BJ (cell line): ENCODE measurements at places on chromosomes 5 and 9. TPM values are rescaled to one million over a fixed set of nuclear protein-coding genes. Genes with fewer than 3 reads are reported as not detected.
A peak's percentile ranks its signal among the peaks of the same experiment; 100 is the strongest.

GRCh38 chr9:38060681-38061080 lies 8.3 kb downstream of the SHB start:
- DNase-seq, result no peak

GRCh38 chr5:23318166-23318565 lies 189.2 kb upstream of the PRDM9 start:
- no peak for DNase-seq

GRCh38 chr9:99274495-99274894 lies 52.4 kb downstream of the SEC61B start:
- no peak for DNase-seq

DNA sequence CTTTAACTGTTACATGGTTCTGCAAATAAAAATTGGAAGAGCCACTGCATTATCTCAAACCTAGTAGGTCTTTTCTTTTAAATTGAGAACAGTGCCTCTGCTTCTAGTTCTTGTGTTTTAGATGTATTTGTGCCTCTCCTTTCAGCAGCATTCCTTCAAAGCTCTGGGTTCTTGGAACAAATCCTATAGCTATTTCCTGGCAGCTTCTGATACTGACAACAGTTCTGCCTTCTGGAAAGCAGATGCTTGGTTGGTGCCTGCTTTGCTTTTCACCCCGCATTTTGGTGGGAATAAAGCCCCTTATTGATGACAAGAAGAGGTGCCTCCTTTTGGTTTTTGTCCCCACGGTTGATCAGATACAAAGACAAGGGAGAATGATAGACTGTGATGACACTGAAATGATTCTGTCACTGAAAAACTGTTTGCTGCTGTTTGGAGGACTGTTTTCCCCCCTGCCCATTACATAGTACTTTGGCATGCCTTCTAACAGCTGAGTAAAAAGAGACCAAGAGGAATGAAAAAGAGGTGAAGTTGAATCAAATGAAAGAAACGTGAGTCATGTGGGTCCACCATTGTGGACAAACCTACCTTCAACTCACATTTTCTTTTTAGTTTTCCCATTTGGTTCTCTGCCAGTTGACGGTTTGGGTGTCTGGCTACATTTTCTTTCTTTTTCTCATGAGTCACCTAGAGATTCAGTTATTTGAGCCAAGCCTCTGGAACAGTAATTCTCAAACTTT lies 5.6 kb downstream of the PTCD2 start:
- peak; percentile 40 for DNase-seq

- DNase-seq, result no peak
These were observed 62.1 kb upstream of the ATG10 start for GRCh38 chr5:81909677-81910076.

- DNase-seq, result no peak
These were observed 46.4 kb downstream of the COX7C start for GRCh38 chr5:86664173-86664572.

- DNase-seq, result no peak
These were observed 455.0 kb downstream of the CTNND2 start for GRCh38 chr5:11449217-11449616.

DNA sequence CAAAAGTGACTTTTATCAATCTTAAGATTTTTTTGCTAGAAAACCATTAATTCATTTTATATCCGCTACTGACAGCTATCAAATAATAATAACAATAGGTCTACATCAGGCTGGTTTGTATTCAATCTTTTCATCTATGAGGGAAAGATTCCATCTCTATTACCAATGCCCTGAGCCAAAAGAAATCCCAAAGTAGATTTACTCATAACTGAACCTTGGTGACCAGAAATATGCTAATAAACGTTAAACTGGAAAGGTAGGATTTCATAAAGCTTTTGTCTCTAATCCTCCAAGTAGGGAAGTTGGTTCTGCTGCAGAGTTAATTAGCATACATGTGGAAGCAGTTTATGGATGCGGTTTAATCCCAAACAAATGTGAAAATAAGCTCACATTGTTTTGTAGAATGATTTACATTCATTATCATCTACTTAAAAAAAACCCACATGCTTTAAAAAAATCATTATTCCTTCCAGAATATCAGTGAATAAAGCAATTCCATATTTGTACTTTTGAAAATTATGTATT lies 715.5 kb downstream of the CETN3 start:
- no peak for DNase-seq

The TMC1 gene
- polyA plus RNA-seq, result 1.2 and 1.3 TPM in 2 replicates

DNA sequence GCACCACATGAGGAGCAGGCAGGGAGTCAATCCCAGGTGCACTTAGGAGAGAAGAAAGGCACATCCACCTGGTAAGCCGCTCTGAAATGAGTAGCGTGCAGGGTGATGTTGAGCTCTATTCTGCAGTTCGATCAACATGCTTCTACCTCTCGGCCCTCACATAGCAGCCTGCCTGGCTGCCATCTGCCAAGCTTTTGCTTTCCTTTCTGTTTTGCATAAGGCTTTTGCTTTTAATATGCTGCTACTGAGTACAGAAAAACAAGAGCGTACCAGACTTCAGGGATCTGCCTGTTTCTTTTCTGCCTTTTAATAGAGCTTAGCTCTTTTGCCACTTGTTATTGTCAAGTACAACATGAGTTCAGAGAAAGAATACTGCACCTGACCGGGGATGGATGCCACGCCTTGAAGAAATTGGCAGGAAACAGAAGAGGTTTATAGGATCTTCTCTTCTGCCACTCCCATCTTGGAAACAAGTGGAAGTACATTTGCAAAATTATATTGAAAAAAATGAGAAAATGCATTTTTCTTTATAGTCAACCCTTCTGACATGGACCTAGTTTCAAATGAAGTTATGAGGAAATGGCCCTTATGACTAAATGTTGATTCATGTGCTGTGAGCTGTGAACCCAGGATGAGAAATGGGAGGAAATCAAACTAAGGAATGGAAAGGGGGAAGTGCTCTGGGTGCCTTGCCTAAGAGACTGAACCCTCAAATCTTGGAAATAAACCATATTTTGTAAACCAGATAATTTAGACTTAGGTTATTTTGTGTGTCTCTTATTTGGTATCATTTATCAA lies 4.0 kb upstream of the FCHO2 start:
- DNase-seq, result peak; percentile 39

GRCh38 chr5:146890731-146891440 lies 12.3 kb upstream of the PPP2R2B start:
- no peak for DNase-seq

- DNase-seq, result no peak
These were observed 10.2 kb downstream of the CMYA5 start for GRCh38 chr5:79699763-79700400.

- DNase-seq, result no peak
These were observed 7.7 kb upstream of the HAVCR2 start for GRCh38 chr5:157116483-157116954.

The UGT3A1 gene
- not detected in 2 replicates for polyA plus RNA-seq

The NUTM2F gene
- polyA plus RNA-seq, result not detected in 2 replicates

The FBN2 gene
- 141 and 157 TPM in 2 replicates for polyA plus RNA-seq

The WASHC1 gene
- polyA plus RNA-seq, result 7.2 and 10.8 TPM in 2 replicates

- DNase-seq, result peak; percentile 4
These were observed 46.1 kb upstream of the CER1 start for GRCh38 chr9:14768405-14769229.

- no peak for DNase-seq
These were observed 104.1 kb downstream of the CD180 start for GRCh38 chr5:67092535-67092934.

- DNase-seq, result no peak
These were observed 672.5 kb upstream of the RORB start for GRCh38 chr9:73824671-73825070.

DNA sequence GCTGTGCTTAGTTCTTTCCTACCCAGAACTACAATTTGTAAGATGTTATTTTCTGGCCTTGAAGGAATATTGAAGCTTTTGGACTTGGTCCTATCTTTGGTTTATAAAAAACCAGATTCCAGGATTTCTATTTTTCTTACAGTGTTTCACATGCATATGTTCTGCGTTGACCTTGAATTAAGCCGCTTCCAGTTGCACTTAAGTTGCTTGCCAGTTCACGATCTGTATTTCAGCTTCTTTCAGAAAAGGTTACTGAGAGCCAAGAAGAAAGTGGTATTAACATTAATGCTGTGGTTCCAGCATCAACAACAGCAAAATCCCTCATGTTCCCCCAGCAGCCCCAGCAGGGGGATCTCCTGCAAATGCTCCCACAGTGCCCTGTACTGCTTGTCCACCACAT lies 156.4 kb upstream of the ADAMTS16 start:
- DNase-seq, result no peak

DNA sequence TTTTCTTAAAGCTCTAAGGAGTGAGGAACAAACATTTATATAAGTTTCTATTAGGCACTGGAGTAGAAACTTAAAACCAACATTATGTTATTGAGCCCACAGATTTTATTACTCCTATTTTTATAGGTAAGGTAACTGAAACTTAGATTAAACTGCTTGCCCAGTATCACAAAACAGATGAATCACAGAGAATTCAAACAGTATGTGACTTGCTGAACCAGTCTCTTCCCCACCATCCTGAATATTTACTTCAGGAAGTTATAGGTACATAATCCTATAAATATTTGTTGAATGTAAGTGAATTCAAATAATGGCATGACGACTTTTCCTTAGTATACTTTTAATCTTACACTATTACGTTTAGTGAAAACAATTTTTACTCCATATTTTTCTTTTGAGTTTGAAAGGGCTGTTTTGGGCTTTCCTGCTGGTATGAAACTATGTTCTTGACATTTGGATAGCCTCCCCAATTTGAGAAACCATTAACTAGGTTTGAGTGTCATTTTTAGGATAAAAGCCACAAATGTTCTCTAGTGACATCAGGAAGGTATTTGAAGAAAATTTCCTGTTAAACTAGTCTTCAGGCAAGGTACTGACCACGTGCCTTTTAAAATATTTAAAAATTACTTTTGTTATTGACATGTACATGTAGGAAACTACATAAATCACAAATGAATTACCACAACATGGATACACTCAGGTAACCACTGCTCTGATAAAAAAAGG lies 39.3 kb downstream of the PRRC1 start:
- no peak for DNase-seq

The FBLL1 gene
- polyA plus RNA-seq, result 0.56 and 0.61 TPM in 2 replicates

DNA sequence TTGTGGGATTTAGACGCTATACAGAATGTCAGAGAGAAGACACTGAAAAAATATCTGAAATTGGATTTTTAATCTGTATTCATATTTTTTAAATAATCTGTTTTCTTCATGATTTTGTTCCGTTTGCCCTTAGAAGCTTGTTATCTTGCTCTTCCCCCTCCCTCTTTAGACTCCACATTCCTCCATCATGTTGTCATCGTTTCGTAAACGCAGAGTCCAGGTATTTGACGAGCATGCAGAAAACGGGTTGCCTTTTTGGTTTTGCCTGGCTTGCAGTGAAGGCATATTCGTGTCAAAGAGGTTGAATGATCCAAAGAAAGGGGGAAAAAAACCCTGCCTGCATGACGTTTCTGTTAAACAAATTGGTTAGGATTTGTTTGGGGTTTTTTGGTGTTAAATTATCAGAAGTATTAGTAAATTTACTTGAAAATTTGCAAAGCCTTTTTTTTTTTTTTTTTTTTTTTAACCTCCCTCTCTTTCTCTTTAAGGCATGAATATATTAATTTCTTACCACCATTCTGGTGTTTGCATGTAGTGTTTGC lies 2.9 kb downstream of the SPTAN1 start:
- DNase-seq, result no peak

DNA sequence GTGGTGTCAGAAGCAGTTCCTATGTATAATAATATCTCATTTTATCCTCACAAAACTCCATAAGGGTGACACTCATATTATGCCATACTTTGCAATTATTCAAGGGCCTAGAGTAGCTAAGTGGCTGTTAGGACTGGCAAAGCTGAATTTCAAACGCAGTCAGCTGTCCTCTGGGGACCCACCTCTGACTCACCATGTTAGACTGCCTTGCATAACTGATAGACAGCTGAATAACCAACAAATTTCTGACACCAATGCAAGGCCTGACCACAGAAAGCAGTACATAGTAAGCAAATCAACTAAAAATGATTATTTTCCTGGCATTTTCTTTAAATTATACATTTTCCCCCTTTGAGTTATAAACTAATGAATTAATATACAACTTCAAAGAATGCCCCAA lies 251.6 kb upstream of the PTGER4 start:
- no peak for DNase-seq

The PTGR1 gene
- 49.3 and 74.9 TPM in 2 replicates for polyA plus RNA-seq

DNA sequence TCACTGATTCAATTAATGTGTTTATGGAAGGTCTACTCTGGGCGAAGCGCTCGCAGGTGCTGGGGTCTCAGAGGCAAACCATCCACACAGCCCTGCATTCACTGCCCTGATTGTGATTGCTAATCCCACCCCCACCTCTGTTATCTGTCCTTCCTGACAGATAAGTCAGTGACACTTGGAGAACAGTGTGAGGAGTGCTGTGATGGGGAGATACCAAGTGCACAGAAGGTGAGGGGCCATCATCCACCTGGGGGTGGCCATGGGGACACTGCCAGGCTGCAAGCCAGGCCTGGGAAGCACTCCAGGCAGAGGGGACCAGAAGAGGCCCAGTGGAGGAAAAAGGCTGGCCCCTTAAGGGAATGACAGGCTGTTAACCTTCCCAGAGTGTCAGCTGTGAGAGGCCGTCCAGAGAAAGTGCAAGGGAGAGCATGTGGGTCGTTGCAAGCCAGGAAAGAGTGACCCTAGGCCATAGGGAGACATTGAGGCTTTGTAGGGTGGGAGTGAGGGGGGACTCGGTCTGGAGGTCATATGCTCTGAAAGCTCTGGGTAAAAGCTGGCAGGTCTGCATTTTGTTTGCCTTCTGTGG lies 18.0 kb downstream of the IL9 start:
- no peak for DNase-seq

The ARL14EPL gene
- polyA plus RNA-seq, result not detected in 2 replicates

DNA sequence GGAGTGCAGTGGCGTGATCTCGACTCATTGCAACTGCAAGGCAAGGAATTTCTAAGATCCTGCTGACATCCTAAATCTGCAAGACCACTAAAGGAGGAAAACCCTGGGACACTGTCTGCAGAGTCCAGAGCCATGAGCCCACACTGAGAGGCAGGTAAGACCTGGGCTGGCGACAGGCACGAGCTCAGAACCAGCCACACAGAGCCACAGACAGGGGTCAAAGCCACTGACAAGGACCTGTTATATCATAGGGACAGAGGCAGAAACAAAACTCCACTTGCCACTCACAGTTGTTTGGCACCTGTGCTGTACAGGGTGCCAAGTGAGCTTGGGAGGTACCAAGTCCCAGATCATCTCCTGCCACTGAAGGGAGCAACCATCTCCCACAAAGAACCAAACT lies 34.2 kb downstream of the IPPK start:
- DNase-seq, result no peak

The DNAI1 gene
- not detected in 2 replicates for polyA plus RNA-seq

The SMIM27 gene
- polyA plus RNA-seq, result 7.6 and 9.2 TPM in 2 replicates
